ENCODE measurements at places on chromosomes 4 and X. TPM values are rescaled to one million over a fixed set of nuclear protein-coding genes. Genes with fewer than 3 reads are reported as not detected.

Gene HSFX1
- 2.5 TPM for total RNA-seq

Gene CLDN34
- 4.6 TPM for total RNA-seq

Gene CSTF2
- 23.7 TPM for total RNA-seq

Gene BEX1
- 2.4 TPM for total RNA-seq

Gene ARMCX2
- 57.8 TPM for total RNA-seq

Gene CSN3
- total RNA-seq, result not detected

Gene FMR1NB
- total RNA-seq, result not detected

DNA sequence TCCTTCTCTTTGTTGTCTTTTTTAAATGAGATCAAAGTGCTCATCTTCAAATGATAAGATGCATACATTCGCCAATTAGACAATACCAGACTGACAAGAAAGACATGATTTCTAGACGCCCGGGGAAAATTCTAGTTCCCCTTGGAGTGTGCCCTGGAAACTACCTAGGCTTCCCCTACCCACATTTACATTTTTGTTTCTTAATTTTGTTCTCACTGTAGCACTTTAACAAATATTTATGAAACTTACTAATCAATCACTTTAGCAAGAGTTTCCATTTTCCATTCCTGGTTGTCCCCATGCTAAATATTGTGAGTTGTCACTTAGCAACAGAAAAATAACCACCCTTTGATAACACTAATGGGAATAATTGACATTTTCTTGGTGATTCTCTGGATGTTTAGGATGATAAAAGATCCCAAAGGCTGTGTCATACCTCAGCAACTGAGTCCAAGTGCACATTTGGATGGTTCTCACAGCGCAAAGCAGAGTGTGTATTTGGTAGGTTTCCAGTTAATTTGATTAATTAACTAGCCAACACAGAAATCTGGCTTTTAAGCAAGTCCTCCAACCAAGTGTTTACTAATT, 69.6 kb downstream of the FGFBP1 start:
- DNase-seq, result no peak

GRCh38 chr4:8185930-8186329, 13.2 kb upstream of the SH3TC1 start:
- no peak for DNase-seq

DNA sequence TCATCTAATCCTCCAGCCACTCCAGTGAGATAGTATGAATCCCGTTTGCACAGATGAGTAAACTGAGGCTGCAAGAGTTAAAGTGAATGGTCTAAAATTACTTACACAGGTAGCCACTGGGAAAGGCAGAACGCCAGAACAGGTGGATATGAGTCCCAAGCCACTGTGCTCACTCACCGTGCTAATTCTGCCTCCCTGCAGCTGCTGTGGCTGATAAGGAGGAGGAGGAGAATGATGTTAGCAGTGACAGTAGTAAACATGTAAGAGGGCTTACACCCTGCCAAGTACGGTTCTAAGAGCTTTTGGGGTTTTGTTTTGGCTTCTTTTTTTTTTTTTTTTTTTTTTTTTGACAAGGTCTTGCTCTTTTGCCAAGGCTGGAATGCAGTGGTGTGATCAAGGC, 90.5 kb upstream of the PRPS2 start:
- no peak for DNase-seq

DNA sequence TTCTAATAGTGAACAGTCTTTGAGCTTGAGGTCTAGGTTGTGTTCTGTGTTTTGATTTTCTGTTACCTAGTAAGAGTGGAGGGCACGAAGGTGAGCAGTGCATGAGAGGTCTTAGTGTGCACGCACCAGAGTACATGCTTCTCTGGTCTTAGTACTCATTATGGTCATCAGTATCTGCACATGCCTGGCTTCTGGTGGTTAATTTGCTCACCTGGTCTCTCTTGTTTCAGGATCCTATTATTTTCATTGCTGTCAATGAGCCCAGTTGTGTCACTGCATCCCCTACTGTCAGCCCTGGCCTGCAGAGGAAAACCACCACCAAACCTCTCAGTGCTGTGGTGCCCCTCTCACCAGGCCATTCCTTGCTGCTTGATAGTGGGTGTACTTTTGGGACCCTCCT, 54.8 kb downstream of the NSUN7 start:
- no peak for DNase-seq

Measured in ureter (tissue), 1 donor.